Stimulated activated CD4-positive, alpha-beta T cell treated with anti-CD3 and anti-CD28 coated beads, Interleukin-15, amount 100 ng/mL, for 48 hours (primary cell): ENCODE measurements at places on chromosomes 2 and 18.

DNA sequence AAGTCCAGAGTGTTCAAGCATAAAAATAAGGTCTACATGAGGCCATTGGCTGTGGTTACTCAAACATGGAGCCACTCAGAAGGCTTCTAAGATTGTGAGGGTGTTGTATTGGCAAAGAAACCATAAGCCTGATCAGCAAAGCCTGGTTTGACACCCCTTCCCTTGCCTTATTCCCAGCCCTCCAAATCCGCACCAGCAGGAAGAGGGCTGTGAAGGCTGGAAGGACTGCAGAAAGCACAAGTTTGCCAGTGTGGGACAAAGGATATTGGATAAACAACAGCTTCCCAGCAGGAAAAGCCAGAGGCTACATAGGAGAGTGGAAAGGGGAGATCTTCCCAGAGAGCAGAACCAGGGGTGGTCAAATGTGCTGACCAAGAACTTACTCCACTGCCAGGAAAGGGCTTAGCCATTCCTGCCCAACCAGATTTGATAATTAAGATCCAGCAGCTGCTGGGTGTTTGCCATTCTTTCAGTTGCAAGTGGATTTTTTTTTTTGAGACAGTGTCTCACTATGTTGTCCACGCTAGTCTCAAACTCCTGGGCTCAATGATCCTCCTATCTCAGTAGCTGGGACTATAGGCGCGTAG is 1.5 kb upstream of the PRKAG3 start:
- no peak for DNase-seq

GRCh38 chr18:12059334-12060181 is 34.1 kb upstream of the ANKRD62 start:
- no peak for DNase-seq

DNA sequence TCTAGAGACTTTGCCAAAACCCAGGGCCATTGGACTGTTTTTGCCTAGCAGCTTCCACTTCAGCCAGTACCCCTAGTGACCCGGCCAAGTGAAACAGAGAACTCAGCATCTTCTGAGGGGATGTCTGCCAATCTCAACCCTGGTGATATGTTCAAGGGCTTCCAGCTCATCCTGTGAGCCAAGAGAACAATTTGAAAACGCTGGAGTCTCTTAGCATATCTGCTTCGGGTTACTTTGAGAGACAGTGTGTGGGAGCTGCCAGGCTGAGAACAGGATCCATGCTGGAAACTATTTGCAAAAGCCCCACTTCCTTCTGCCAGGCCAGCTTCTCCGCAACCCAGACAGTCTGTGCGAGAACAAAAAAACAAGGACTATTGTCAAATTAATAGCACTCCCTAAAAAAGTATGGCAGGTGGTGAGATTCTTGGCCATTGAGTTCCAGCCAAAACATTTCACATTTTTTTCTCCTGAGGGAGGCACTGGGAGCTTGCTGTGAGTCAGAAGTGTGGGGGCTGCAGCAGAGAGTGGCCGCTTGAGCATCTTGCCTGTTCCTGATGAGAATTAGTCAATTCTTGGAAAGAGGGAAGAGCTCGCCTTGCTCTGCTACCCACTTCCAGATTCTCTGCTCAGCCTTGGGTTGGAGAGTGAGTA is 395.6 kb upstream of the TRIB2 start:
- DNase-seq = no peak

GRCh38 chr2:82827426-82827825 is 1631.7 kb downstream of the SUCLG1 start:
- DNase-seq = no peak

- DNase-seq = no peak
These were observed 63.0 kb downstream of the MCFD2 start for GRCh38 chr2:46852598-46852997.

DNA sequence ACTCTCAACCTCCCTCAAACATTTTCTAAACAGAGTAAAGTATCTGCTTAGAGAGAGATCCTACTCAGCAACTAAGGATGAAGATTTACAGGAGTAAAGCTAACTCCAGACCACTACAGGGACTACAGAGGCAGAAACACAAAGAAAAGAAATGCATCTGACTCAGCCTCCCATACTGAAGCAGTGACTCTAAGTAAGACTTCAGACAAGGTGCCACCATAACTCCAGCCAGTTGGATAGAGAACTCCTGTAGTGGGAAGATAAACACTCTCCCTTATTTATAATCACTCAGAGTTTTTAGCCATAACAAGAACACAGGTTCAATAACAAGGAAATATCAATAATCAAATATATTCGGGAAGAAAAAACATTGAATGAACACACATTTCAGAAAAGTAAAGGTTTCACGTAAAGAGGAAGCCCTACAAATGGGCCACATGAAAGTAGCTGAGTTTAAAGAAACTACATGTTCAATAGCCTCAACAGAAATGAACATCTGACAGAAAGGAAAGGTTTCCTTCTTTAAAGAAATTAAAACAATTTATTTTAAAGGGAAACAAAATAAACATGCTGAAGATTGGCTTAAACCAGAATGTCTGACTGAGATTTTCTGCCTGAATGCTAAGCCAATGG is 519.9 kb downstream of the KCNJ3 start:
- no peak for DNase-seq

DNA sequence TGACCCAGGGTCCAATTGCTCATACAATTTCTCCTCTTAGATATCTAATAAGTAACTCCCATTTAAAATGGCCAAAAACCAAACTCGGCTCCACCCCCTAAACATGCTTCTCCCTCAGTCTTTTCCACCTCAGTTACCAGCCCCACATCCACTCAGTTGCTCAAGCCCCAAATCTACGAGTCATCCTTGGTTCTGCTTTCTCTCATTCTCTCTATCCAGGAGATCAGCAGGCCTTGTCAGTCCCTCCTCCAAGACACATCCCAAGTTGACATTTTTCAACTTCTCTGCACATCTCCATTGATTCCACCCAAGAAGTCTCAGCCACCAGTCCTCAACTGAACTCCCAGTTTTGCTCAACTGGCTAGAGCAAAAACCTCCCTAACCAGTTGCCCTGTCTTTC is 40.5 kb upstream of the RTN4 start:
- no peak for DNase-seq

GRCh38 chr18:79320216-79320850 is 75.4 kb upstream of the NFATC1 start:
- DNase-seq = no peak

- no peak for DNase-seq
These were observed 247.1 kb downstream of the NEDD4L start for GRCh38 chr18:58291131-58291530.

- DNase-seq = no peak
These were observed 1615.8 kb upstream of the TMEFF2 start for GRCh38 chr2:193810533-193810932.

GRCh38 chr2:235595422-235596010 is 101.7 kb downstream of the AGAP1 start:
- peak; percentile 19 for DNase-seq
